ENCODE measurements at places on chromosomes 3 and 15. TPM values are rescaled to one million over a fixed set of nuclear protein-coding genes. Genes with fewer than 3 reads are reported as not detected.

SEMA6D gene
- 5.9 TPM for total RNA-seq

DNA sequence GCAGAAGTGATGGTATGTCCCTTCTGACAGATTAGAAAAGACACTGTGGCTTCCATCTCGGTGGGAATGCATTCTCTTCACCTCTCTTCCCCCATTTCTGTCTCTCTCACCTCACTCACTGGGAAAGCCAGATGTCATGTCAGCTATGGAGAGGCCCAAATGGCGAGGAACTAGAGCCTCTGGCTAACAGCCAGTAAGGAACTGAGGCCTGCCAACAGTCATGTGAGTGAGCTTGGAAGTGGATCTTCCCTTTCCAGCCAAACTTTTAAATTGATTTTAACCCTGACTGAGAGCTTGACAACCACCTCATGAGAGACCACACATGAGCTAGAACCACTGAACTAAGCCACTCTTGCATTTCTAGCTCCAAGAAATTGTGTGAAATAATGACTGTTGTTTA is 35.2 kb upstream of the CDAN1 start:
- peaks cover 28% of the 10 kb centered on the region for H3K4me1 ChIP-seq
- peaks cover 24% of the 10 kb centered on the region for H3K36me3 ChIP-seq
- H3K27ac ChIP-seq, result no peak overlapping the region

DNA sequence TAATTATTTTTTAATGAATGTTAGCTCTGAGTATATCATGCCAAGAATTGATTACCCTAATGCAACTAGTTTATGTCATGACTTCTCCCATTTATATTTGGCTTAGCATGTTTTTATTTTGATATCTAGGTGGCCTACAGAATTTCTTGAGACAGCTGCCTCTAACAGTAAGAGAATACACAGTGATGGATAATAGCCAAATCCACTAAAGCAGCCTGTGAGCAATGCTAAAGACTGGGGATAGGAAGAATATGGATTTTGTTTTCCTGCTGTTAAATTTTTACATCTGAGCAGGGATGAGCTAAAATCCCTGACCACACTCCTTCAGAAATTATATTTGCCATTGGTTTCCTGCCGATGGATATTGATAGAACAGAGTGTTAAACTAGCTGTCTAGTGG is 149.3 kb upstream of the TGFBR2 start:
- peak overlapping the region; percentile 12 for H3K27ac ChIP-seq
- no peak overlapping the region for H3K4me3 ChIP-seq
- H3K36me3 ChIP-seq, result no peaks in the 10 kb centered on the region
- no peak for DNase-seq
- H3K27me3 ChIP-seq, result no peaks in the 10 kb centered on the region

GRCh38 chr15:82798104-82798503 is 7.8 kb downstream of the FSD2 start:
- no peak overlapping the region for H3K4me3 ChIP-seq
- peaks cover 42% of the 10 kb centered on the region for H3K4me1 ChIP-seq
- H3K27me3 ChIP-seq, result no peaks in the 10 kb centered on the region
- DNase-seq, result no peak

DNA sequence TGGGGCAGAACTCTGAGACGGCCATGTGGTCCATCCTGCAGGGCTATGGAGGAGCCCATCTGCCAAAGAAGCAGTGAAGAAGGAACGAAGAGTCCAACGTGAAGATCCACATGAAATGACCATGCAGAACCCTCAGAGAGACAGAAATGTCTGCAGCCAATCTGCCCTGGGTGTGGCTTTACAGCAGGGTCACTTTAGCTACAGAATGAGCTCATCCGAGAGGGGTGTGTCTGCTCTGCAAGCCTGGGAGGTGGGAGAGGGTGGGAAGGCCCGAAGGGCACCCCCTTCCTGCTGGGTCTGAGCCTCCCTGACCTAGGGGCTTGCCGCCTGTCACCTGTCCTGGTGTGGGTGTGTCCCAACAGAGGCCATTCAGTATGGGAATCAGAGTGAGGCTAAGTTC is 176.3 kb downstream of the ATP10A start:
- peaks cover 12% of the 10 kb centered on the region for H3K4me1 ChIP-seq
- no peaks in the 10 kb centered on the region for H3K36me3 ChIP-seq
- H3K27me3 ChIP-seq, result no peaks in the 10 kb centered on the region
- H3K27ac ChIP-seq, result no peak overlapping the region

- no peak overlapping the region for H3K4me3 ChIP-seq
- H3K27ac ChIP-seq, result no peak overlapping the region
- DNase-seq, result no peak
- H3K27me3 ChIP-seq, result no peaks in the 10 kb centered on the region
These were observed 22.1 kb upstream of the SCAANT1 start for GRCh38 chr3:63934041-63934866.

DNA sequence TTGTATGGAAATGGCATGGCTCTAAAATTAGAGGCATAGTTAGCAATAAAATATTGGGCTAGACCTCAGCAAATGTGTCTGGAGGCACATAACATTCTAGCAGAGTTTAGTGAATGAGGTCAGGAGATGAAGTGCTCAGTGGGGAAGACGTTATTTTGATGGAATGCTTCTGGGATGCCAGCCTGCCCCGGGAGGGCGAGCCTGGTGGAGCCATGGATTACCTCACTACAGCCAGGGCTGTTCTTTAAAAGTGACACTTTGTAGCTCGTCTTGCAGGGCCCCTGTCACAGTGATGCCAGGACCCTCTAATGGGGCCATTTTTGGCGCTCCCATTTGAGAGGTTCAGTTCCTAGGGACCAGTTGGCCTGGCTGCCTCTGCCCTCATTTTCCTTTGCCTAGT is 48.5 kb downstream of the PXYLP1 start:
- no peaks in the 10 kb centered on the region for H3K4me1 ChIP-seq
- H3K27ac ChIP-seq, result no peak overlapping the region
- H3K4me3 ChIP-seq, result no peak overlapping the region
- DNase-seq, result no peak

FBN1 gene
- 22.5 TPM for total RNA-seq

DNA sequence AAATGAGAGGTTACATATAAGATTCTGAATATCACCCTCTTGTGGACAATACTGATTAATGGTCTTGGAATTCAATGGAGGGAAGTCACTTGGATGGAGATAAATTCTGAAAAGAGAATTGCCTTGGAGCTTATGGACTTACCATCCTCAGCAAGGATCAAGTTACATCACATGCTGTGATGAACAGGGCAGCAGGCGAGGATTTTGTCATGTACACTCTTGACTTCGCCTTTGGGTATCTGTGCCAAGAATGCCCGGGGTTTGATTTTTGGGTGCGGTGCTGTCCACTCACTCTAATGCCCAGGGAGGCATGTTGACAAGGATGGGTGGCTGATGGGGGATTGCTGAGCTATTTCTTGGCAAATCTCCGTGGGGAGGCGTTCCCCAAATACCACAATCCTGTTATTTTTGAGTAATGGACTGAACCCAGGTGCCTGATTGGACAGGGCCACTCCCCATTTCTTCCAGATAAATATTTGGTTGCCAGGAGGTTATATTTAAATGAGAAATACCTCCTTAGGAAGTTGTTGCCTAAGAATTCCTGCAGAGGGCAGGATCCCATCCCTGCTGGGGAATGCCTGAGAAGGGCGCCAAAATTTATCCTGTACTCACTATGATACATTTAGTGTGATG is 96.3 kb downstream of the TPRG1 start:
- H3K27ac ChIP-seq, result no peak overlapping the region
- peaks cover 11% of the 10 kb centered on the region for H3K4me1 ChIP-seq
- H3K27me3 ChIP-seq, result no peaks in the 10 kb centered on the region
- no peak for DNase-seq
- H3K36me3 ChIP-seq, result no peaks in the 10 kb centered on the region

SAMMSON gene
- total RNA-seq, result not detected

- no peaks in the 10 kb centered on the region for H3K36me3 ChIP-seq
- DNase-seq, result no peak
- no peak overlapping the region for H3K4me3 ChIP-seq
These were observed 138.9 kb upstream of the SGO1 start for GRCh38 chr3:20324664-20325478.

ALG1L2 gene
- not detected for total RNA-seq

GRCh38 chr3:4850928-4851265 is 128.3 kb upstream of the BHLHE40 start:
- DNase-seq, result no peak
- no peaks in the 10 kb centered on the region for H3K27me3 ChIP-seq
- H3K36me3 ChIP-seq, result no peaks in the 10 kb centered on the region
- no peak overlapping the region for H3K27ac ChIP-seq

- no peaks in the 10 kb centered on the region for H3K27me3 ChIP-seq
- no peak overlapping the region for H3K4me3 ChIP-seq
- DNase-seq, result no peak
- H3K36me3 ChIP-seq, result no peaks in the 10 kb centered on the region
- H3K27ac ChIP-seq, result no peak overlapping the region
These were observed 90.6 kb downstream of the ATP10A start for GRCh38 chr15:25772500-25772899.

- H3K4me1 ChIP-seq, result peaks cover 10% of the 10 kb centered on the region
- peaks cover 60% of the 10 kb centered on the region for H3K27me3 ChIP-seq
- no peak for DNase-seq
- H3K36me3 ChIP-seq, result no peaks in the 10 kb centered on the region
These were observed 514 bp downstream of the IGF2BP2 start for GRCh38 chr3:185824051-185825005.

RGMA gene
- total RNA-seq, result 152 TPM

DNA sequence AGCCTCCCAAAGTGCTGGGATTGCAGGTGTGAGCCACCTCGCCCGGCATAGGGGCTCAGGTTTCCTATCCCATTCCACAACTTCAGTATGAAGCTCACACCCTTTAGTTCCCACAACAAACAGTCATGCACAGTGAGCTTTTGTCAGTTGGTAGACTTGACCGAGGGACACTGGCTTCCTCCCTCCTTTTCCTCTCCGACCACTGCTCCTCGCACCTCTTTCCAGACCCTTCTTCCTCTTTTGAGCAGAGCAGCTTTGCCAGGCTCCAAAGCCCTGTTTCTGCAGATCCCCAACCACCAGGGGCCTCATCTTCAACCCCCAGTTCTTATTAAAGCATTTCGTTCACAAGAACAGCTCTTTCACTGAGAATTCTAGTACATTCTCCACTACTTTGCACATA is 12.7 kb upstream of the CILP start:
- no peaks in the 10 kb centered on the region for H3K27me3 ChIP-seq
- no peak for DNase-seq
- no peaks in the 10 kb centered on the region for H3K4me1 ChIP-seq

- H3K4me3 ChIP-seq, result no peak overlapping the region
- no peaks in the 10 kb centered on the region for H3K27me3 ChIP-seq
- no peak overlapping the region for H3K27ac ChIP-seq
- H3K36me3 ChIP-seq, result no peaks in the 10 kb centered on the region
- DNase-seq, result no peak
These were observed 19.9 kb downstream of the ZBTB20 start for GRCh38 chr3:115127208-115127607.

DNA sequence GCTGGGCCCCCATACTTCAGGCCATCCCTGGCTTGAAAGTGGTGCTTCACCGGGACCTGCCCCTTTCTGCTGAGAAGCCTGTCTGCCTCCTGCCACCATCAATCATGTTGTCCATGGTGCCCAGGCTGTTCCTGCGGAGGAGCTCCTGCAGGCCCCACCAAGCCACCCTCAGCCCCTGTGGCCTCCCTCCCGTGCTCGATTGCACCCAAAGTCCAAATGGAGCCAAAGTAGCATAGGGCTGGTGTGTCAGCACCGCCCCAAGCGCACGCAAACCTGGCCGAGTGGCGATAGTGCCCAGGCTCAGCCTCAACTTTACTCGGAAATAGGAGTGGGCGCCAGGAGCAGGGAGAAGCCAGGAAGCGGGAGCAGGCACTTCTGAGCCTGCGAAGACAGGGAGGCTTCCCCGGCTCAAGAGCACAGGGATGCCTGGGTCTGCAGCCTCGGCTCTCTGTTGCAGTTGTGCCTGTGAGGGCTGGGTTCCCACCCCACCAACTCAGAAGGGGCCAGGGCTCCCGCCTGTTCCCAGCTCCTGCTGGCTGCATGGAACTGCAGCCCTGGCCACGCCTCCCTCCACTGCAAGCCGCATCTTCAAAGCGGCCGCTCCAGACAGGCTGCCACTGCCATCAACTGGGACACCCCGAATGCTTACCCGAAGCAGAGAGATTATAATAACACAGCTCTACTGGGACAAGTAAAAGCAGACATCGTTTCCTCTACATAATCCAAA is 203.0 kb downstream of the ARRDC4 start:
- no peaks in the 10 kb centered on the region for H3K4me1 ChIP-seq
- no peaks in the 10 kb centered on the region for H3K36me3 ChIP-seq
- no peak for DNase-seq
- H3K27me3 ChIP-seq, result no peaks in the 10 kb centered on the region

DNA sequence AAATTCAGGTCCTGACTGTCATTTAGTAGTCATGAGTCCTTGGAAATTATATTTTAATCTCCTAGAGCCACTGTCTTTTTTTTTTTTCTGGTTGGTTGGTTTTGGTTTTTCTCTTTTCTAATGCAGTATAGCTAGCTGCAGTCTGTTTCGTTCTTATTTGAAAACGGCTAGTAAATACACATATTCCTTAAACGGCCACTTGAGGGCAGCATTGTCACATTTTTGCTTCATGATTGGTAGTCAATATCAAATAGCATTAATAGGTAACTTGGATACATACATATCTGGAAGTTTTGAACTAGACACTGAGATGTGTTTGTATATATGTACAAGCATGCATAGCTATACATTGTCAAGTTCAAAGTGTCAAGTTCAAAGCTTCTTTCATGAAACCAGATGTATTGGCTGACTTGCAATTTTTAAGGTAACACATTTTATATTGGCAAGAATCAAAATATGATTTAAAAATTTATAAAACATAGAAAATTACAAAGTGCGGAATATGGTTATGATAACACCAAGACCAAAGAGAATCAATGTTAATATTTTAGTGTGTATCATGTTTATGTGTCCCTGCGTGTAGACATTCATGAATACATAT is 22.5 kb downstream of the GABRA5 start:
- DNase-seq, result no peak
- no peak overlapping the region for H3K4me3 ChIP-seq
- H3K4me1 ChIP-seq, result no peaks in the 10 kb centered on the region

ZPLD1 gene
- 0.07 TPM for total RNA-seq

GRCh38 chr3:154536751-154537150 is 106.8 kb upstream of the GPR149 start:
- no peaks in the 10 kb centered on the region for H3K36me3 ChIP-seq
- H3K27me3 ChIP-seq, result no peaks in the 10 kb centered on the region
- H3K4me3 ChIP-seq, result no peak overlapping the region
- no peak overlapping the region for H3K27ac ChIP-seq

DNA sequence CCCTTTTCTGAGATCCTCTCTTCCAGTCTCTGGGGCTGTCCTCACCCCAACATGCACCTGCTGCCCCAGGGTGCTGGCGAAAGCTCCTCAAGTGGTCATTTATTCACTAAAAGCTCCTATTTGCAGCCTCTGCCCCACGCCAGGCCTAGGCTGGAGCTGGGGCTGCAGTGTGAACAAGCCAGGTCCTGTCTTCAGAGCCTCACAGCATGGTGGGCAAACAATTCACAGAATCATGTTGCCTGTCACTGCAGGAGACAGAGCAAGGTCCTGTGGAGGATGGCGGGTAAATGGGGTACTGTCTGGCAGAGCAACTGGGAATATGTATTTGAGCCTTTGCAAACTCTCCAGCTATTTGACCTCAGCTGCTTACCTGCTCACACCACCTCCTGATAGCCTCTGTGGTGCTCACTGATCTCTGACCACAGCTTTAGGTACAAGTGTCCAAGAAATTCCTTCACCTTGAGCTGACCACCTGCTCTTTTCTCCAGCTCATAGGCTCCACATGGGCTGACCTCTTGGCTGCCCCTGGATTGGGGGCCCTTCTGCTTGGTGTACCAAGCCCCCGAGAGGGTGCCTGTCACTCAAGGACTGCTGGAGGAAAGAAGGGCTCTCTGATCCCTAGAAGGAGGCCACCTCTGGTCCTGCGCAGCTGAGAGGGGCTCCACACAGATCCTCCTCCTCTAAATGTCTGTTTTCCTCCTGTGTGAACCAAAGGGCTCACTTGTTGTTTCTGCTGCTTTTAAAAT is 35.6 kb downstream of the AMOTL2 start:
- no peak overlapping the region for H3K27ac ChIP-seq
- H3K36me3 ChIP-seq, result no peaks in the 10 kb centered on the region
- no peak overlapping the region for H3K4me3 ChIP-seq
- no peaks in the 10 kb centered on the region for H3K4me1 ChIP-seq
- H3K27me3 ChIP-seq, result no peaks in the 10 kb centered on the region
- DNase-seq, result no peak

Measured in gastrocnemius medialis (tissue), 4 donors.